Esophagus squamous epithelium (tissue), 5 donors: ENCODE measurements at places on chromosomes 3 and 15. TPM values are rescaled to one million over a fixed set of nuclear protein-coding genes. Genes with fewer than 3 reads are reported as not detected.
A peak's percentile ranks its signal among the peaks of the same experiment; 100 is the strongest.

CCR4 gene
- 0.66 TPM for total RNA-seq

DNA sequence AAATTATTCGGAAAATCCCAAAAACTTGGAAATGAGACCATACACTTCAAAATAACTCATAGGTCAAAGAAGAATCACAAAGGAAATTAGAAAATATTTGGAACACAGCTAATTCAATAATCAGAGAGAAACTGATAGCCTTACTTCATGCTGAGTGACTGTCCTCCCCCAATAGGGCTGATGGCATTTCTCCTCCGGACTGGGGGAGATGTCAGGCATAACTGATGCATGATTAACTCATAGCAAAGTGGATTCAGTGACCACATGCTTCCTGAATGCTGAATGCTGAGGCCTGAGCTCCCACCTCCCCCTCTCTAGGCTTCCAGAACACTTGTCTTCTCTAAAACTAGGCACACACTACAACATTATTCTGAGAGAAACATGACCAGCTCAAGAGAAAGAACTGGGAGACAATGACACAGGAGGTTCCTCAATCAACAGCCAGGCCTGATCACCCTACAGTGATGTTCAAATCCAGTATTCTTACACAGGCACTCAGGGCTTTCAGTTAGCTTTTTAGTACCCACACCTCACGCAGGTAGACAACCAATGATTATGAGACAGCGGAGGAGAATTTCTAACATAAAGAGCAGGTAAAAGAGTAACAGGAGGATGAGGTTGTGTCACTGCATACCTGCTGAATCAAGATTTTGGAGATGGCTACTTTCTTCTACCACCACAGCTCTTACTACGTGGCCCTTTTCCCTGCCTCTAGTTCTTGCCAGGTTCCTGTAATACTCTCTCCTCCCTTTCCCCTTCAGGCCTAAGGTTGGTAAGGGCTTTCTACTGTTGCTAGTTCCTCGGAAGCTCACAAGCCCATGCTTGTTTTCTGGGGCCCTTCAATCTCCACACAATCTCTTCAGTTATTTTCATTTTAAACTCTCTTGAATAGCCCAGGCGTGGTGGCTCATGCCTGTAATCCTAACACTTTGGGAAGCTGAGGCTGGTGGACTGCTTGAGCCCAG is 96.1 kb downstream of the FMN1 start:
- no peak overlapping the region for H3K4me3 ChIP-seq
- H3K27ac ChIP-seq, result no peak overlapping the region
- no peak for DNase-seq
- H3K36me3 ChIP-seq, result no peaks in the 10 kb centered on the region
- no peaks in the 10 kb centered on the region for H3K4me1 ChIP-seq
- no peaks in the 10 kb centered on the region for H3K27me3 ChIP-seq

- H3K27me3 ChIP-seq, result no peaks in the 10 kb centered on the region
- no peak overlapping the region for H3K27ac ChIP-seq
- H3K36me3 ChIP-seq, result no peaks in the 10 kb centered on the region
- no peak for DNase-seq
- H3K4me1 ChIP-seq, result no peaks in the 10 kb centered on the region
Observed at GRCh38 chr15:58378241-58379085, 53.3 kb upstream of the LIPC start.

DNA sequence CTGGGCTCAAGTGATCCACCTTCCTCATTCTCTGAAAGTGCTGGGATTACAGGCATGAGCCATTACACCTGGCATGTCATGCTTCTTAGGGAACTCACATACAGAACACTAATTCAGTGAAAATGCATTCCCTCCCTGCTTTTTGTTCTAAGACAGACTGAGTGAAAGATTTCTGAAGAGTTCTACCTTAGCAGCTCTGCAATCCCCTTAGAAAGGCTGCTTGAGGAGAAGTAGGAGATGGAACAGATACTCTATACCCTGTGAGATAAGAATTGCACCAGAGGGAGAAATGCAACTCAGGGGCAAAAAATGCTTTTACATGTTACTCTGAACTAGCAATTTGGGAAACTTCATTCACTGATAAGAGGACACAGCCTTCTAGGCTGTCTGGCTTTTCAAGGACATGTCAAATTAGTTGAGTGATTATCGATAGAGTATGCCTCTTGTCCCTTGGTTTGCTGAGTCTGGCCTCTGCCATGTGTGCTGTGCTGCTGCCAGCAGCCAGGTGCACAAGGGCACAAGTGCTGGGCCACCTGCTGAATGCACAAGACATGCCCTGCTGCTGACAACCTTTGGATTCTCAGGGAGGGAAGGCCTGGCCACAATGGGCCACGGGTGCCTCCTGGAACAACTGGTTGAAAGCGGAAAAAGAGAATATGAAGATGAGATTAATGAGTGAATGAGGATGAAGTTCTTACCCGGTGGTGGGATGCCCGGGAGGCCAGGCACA is 17.8 kb downstream of the UQCC5 start:
- no peak for DNase-seq
- no peak overlapping the region for H3K4me3 ChIP-seq
- no peak overlapping the region for H3K27ac ChIP-seq
- no peaks in the 10 kb centered on the region for H3K4me1 ChIP-seq
- H3K36me3 ChIP-seq, result peaks cover 93% of the 10 kb centered on the region

DNA sequence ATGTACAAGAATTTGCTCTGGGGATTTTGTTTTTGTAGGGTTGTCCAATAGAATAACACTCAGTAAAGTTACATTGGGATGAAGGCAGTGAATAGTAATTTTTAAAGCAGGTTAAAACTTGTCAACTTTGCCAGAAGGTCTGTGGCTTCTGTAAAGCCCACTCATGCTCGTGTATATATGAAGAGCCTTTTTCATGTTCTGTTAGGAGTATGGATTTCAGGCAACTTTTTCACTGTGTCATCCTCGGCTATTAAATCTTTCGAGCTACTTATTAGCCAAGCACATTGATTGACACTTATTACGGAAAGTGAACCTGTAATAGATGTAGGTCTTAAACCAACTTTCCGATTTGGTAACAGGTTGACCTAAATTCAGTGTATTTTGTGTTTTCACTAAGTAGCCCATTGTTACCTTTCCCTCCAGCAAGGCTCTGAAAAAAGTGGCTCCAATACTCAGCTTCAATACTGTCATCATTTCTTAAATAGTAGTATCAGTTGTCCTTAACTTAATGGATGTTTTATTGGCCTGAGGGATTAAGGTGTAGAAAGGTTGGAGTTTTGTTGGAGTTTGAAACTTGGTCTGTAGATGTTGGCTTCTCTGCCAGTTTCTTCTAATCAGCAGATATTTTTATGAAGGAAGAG is 1.7 kb downstream of the PAK2 start:
- peaks cover 9% of the 10 kb centered on the region for H3K4me1 ChIP-seq
- peak overlapping the region; percentile 99 for H3K27ac ChIP-seq
- H3K4me3 ChIP-seq, result peak overlapping the region; percentile 94

DNA sequence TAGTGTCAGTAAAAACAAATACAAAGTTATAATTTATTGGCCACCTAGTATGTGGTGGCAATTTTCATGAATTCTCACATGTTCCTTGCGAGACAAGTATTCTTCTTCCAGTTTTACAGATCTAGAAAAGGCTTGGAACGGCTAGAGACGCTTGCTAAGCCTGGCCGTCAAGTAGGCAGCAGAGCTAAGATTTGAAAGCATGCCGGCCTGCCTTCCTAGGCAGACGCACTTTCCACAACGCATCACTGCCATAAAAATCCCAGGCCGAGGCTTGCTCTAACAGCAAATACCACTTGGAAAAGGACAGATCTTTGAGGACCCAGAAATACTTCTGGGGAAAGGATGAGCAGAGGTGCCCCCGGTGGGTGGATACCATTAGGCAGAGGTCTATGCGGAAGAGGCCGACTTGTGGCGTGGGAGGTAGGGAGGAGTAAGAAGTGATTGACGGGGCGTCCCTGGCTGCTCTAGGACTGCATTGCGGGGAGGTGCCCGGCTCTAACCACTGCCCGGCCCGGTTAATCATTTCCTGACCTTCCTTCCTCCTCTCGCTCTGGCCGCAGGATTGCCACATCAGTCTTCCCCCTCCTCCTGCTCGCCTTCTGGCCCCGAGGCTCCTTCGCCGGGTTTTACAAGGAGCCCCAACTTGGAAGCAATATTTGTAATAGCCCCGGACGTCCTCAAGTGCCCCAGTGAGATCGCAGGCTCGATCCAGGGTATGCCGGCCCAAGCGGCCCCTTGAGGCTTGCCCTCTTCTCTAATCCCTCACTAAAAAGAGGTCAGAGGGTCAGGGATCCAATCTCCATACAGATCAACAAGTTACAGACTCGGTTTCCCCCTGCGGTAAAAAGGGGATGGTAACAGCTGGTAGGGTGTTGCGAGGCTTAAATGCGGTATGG is 1.3 kb upstream of the USP3 start:
- H3K4me1 ChIP-seq, result peaks cover 49% of the 10 kb centered on the region
- H3K36me3 ChIP-seq, result no peaks in the 10 kb centered on the region
- H3K27me3 ChIP-seq, result no peaks in the 10 kb centered on the region
- H3K4me3 ChIP-seq, result peak overlapping the region; percentile 69
- H3K27ac ChIP-seq, result peak overlapping the region; percentile 98

DNA sequence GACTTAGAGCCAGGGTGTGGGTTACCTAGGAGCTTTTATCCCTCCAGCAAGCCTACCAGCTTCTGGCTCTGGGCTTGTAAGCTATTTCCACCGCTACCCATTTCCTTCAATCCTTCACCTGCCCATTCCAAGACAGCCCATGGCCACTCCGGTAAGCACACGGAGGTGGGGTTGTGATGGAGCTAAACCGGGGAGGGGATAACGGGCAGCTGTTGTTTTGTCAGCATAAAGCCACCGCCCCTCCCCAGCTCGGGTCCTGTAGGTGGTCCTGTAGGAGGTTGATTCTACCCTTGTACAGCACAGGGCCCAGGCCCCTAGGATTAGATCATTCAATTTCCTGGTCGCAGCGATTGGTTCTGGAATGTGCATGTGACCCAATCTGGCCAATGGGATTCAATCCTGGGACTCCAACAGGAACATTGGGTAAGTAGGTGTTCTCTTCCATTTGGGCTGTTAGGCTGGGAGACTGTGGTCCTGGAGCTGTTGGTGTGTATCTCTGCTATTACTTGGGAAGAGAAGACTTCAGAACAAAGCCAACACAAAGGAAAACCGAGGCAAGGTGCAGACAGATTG is 150.6 kb downstream of the RAB11A start:
- no peak overlapping the region for H3K27ac ChIP-seq
- H3K36me3 ChIP-seq, result no peaks in the 10 kb centered on the region
- no peaks in the 10 kb centered on the region for H3K4me1 ChIP-seq
- no peak for DNase-seq
- no peak overlapping the region for H3K4me3 ChIP-seq

- no peaks in the 10 kb centered on the region for H3K27me3 ChIP-seq
- H3K36me3 ChIP-seq, result no peaks in the 10 kb centered on the region
- peak overlapping the region; percentile 1 for H3K27ac ChIP-seq
- no peak for DNase-seq
- H3K4me1 ChIP-seq, result peaks cover 12% of the 10 kb centered on the region
Observed at GRCh38 chr3:177906126-177906511, 630.1 kb upstream of the KCNMB2 start.

GRCh38 chr3:11131371-11131770 is 22.9 kb upstream of the HRH1 start:
- H3K4me3 ChIP-seq, result no peak overlapping the region
- no peak for DNase-seq
- H3K4me1 ChIP-seq, result peaks cover 6% of the 10 kb centered on the region
- H3K27ac ChIP-seq, result peak overlapping the region; percentile 22

DNA sequence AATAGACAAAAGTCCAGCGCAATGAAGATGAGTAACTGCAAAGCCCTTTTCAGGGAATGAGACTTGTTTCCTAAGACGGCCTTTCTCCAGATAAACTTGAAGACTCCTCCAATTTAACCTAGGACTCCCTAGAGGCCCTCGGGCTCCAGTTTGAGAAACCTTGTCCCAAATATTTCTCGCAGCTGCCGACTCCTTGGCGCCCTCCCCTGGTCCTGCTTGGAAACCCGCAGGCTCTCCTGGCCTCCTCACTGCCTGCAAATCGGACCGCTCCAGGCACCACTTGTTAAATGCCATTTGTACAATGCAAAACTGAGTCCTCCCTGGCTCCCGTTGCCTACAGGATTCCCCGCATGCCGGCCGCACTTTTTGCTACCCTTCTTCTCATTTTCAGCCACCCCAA is 36.8 kb downstream of the MUC4 start:
- H3K4me1 ChIP-seq, result no peaks in the 10 kb centered on the region
- H3K27me3 ChIP-seq, result no peaks in the 10 kb centered on the region
- H3K4me3 ChIP-seq, result no peak overlapping the region
- H3K36me3 ChIP-seq, result no peaks in the 10 kb centered on the region
- no peak overlapping the region for H3K27ac ChIP-seq

DNA sequence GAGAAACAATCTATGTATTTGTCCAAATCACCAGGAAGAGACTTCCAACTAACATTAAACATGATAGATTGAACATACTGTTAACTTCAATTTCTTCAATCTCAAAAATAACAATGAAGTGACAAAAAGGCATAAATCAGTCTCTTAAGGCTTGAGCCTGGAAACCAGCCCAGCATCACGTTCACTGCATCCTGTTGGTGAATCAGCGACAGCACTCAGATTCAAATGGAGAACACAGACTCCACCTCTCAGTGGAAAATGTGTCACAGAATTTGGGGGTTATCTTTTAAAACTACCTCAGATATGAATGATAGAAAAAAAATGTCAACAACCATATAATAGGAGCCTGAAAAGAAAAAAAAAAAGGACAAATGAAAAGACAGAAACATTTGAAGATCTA is 212.0 kb downstream of the MINAR1 start:
- H3K36me3 ChIP-seq, result no peaks in the 10 kb centered on the region
- H3K27ac ChIP-seq, result no peak overlapping the region
- no peak overlapping the region for H3K4me3 ChIP-seq
- no peak for DNase-seq
- H3K27me3 ChIP-seq, result no peaks in the 10 kb centered on the region

DNA sequence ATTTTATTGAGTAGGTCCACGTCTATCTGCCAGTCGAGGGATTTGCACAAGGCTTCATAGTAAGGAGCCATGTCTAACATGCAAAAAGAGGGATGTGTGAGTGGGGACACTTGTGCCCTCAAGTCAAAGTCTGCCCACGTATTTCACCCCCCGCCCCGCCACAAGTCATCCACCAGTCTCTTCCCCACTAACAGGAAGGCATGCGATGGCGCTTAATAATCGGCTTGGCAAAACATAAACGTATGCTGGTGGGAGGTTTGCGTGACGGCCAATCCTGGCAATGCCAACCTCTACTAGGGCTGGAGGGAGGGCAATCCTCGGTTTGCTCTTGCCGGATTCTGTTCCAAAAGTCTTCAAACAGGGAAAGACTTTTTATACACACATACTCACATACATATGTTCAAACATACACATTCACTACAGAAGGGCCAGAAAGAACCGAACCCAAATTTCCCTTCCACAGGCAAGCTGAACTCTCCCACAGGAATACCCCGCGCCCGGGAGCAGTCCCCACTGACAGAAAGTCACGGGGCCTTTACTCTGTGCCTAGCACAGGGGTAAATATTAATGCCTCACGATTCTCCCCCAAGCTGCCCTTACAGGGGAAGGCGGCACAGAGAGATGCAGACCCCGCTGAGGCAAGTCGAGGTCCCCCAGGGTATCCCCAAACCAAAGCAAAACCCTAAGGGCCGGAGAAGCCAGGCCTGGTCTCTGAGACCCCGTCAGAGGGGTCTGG is 675 bp downstream of the PSMD6 start:
- no peak for DNase-seq
- H3K36me3 ChIP-seq, result peaks cover 3% of the 10 kb centered on the region
- H3K4me1 ChIP-seq, result peaks cover 31% of the 10 kb centered on the region
- no peaks in the 10 kb centered on the region for H3K27me3 ChIP-seq

GRCh38 chr3:197454014-197454413 is 101.8 kb downstream of the BDH1 start:
- no peak for DNase-seq
- no peaks in the 10 kb centered on the region for H3K36me3 ChIP-seq
- no peaks in the 10 kb centered on the region for H3K27me3 ChIP-seq
- peaks cover 14% of the 10 kb centered on the region for H3K4me1 ChIP-seq
